ENCODE measurements at places on chromosomes 7 and 10.

DNA sequence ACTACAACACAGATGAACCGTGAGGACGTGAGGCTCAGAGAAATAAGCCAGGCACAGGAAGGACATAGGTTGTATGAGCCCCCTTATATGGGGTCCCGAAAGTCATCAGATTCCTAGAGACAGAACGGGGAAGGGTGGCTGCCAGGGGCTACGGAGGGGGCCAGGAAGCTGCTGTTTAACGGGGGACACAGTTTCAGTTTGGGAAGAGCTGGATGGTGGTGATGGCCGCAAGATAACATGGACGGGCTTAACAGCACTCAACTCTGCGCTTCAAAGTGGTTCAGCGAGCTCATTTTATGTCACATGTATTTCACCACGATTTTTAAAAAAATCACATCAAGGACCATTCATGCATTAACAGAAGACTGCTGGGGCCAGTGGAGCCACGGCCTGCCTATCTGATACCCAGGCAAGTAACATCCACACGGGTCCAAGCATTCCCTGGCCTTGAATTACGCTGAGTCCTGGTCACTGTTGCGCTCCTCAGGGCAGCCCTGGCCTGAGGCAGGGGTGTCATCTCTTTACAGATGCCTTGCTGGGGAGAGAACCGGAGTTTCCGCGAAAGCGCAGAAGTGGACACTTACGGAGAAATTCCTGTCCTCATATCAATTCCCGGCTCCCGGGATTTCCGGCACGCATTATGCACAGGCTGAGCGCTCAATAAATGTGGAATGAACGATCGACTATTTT lies 1.5 kb downstream of the CARD11 start:
- no peak for DNase-seq

DNA sequence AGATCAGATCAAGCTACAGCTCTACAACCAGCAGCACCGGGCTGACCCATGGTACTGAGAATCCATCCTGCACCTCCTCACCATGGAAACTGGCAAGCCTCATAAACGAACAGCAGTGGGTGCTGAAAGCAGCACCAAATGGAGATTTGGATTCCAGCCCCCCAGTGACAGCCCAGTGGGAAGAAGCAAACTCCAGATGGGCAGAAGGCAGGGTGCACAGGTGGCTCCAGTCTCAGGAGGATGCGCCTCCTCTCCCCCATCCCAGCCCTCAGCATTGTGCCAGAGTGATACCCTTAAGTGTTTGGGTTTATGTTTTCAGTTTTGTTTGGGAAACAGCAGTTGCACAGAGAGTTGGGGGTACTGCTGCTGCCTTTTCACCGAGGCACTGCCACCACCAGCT lies 20.6 kb upstream of the SMO start:
- DNase-seq, result no peak

GRCh38 chr7:134371536-134371935 lies 54.8 kb upstream of the SLC35B4 start:
- DNase-seq, result no peak

DNA sequence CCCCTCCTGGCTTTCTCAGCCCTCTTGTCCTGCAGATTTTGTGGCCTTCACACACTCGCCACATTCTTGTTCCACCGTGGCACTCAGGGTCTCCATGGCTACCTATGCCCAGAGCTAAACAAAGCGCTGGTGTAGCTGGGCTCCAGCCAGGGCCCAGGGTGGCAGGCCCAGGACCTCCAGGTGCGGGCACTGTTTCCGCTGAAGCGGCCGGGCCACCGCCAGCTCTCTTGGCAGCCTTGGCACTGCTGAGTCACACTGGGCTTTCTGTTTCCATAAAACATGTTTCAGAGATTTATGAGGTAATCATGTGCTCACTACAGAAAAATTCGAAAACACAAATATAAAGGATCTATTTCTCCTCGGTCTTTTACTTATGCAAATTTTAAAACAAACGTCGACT lies 51.3 kb downstream of the AOC1 start:
- no peak for DNase-seq

DNA sequence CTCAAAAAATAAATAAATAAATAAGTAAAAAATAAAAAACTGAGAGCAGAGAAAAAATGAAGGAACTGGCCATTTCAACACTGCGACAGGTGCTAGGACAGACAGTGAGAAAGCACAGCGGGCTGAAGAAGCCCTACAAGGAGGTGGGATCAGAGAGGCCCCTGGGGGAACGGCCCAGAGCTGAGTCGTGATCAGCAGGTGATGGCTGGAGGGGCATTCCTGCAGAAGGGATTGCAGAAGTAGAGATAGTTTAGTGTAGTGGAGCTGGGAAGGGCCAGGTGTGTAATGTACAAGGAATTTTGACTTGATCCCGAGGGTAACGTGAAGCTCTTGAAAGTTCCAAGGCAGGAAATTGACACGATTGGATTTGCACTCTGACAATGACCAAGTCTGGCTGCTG lies 112.1 kb downstream of the CUL2 start:
- no peak for DNase-seq

DNA sequence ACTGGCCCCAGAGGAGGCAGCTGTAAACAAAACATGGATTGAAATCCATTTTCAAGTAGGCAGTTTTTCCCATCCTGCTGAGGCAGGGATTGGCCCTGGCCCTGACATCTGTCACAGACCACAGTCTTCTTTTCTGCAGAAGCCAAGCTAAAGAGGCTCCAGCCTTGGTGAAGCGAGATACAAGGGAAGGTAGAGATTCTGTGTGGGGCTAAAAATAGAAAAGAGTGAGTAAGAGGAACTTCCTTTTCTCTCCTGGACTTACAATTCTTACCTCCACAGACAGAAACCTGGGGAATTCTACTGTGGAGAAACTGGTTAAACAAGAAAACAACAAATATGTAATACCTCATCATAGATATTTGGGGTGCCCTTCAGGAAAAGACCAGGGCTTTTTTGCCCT lies 624.8 kb upstream of the FZD8 start:
- DNase-seq, result no peak

DNA sequence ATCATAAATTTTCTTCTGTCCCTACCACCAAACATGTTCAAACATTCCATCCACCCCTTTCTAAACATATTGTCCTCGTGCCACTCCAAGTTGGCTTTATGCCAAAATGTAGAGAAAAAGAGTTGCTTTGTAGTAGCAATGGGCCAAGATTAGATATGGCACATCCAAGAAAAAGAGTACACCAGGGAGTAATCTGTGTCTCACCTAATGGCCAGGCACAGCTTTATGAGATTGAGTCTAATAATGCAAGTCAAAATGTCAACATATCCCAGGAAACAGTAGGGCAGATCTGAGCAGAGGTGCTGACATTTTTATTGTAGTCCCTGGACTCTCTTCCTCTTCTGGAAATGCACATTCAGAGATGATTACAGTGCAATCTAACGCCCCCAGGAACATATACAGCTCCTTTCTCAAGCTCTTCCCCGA lies 5.7 kb upstream of the OR6V1 start:
- DNase-seq, result no peak
